ENCODE measurements at places on chromosomes 7 and 10.

DNA sequence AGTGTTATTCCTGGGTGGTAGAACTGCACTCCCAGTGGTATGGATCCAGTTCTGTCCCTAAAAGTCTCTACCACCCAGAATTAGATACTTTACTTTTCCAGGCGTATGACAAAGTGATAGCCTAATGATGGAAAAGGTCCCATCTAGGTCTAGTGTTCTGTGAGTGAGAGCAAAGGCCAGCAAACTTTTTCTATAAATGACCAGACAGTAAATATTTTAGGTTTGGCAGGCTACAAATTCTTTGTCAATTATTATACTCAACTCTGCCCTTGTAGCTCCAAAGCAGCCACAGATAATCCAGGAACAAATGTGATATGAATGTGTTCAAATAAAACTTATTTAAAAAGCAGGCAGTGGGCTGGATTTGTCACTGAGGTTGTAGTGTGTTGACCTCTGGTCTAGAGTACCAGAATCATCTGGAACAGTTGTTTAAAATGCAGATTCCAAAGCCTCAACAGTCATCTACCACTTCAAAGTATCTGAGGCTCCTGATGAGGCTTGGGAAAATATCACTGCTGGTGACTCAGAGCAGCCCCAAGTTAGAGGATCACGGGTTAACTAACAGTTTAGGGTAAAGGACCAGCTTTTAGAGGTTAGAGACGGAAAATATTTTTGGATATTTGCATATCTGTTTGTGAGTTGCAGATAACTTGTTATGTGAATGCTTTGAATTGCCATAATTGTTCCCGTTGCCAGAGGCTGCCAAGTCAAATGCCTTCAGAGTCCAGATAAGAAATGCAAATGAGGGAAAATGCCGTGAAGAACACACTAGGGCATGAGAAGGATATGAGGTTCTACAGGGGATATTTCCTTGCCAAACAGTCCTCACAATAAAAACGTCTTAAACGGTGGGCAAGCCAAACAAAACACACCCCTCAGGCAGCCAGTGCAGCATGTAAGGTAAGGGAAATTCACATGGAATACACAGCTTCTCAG lies 19.4 kb downstream of the NRAP start:
- DNase-seq = no peak

DNA sequence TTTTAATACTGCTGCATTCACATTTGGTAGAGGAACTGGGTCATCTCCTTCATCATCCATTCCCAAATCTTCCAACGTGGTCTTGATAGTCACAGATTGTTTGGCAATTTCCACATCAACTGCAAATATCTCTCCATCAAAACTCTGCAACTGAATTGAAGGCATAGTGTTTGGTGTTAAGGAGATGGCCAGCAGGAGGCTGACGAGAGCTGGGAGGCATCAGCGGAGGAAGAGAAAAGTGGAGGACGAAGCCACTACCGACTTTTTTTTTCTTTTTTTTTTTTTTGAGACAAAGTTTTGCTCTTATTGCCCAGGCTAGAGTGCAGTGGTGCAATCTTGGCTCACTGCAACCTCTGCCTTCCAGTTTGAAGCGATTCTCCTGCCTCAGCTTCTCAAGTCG lies 205.0 kb upstream of the KCTD7 start:
- no peak for DNase-seq

GRCh38 chr7:111011520-111011919 lies 79.4 kb upstream of the LRRN3 start:
- DNase-seq = no peak

- DNase-seq = no peak
Measured at GRCh38 chr7:80186721-80187120, 52.1 kb downstream of the GNAI1 start.

- DNase-seq = no peak
Measured at GRCh38 chr10:36051500-36051991, 409.4 kb upstream of the FZD8 start.

DNA sequence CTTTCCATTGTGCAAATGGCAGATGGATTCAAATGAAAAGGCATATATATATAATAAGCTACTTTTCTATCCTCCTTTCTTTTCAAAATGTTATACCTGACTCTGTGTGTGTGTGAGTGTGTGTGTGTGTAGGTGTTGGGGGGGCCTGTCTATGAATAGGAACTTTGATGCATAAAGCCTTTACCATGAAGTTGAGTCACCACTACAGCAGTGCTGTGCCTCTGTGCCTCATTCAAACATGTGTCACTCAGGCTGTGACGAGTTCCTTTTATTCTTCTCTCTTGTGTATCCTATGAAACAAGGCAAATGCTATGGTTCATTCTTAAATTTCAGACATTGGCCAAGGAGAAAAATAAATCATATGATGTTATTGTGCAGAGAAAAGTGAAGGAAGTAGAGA lies 52.7 kb upstream of the DKK1 start:
- no peak for DNase-seq
